HuH-7.5 (cell line): ENCODE measurements at places on chromosomes 1 and 21.

GRCh38 chr1:145740269-145740668, 21.0 kb downstream of the CD160 start:
- DNase-seq = no peak

- DNase-seq = peak; percentile 71
These were observed at the start of gene MCOLN2 for GRCh38 chr1:84996846-84997666. Gene MCOLN2 (minus strand): TSS chr1:84997113. CDS start chr1:84996872, 241 bp downstream.

DNA sequence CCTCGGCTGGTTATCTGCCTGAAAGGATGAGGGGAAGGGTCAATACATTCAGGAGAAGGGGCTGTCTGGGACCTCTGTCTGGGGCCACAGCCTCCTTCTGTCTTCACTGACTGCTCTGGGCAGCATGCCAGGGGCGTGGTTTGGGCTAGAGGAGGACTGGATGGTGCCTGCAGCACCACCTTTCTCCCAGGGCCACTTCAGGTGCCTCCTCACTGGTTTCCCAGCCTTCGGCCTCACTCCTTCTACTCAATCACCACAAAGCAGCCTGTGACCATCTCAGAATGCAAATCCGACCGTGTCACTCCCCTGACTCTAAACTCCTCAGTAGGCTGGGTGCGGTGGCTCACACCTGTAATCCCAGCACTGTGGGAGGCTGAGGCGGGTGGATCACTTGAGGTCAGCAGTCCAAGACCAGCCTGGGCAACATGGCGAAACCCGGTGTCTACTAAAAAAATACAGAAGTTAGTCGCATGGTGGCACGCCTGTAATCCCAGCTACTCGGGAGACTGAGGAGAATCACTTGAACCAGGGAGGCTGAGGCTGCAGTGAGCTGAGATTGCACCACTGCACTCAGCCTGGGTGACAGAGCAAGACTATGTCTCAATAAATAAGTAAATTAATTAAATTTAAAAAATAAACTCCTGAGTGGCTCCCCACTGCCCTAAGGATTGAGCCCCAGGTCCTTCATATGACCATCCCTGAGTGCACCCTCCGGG, 50.1 kb upstream of the ECE1 start:
- DNase-seq = no peak

DNA sequence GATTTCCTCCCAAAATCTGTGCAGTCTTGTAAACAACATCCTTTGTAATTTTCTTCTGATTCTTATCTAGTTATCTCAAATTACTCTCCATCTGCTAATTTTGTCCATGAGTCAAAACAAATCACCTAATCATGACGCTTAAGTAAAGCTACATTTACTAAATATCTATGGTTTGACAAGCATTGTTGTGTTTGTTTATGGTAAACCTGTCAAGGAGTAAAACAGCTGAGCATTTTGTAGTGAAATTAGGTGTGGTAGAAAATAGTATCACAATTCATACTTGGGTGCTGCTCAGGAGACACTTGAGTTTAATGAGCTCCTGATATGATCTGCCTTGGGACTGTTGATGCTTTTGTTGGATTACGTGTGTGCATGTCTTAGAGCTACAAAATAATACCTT, 11.6 kb downstream of the TIPRL start:
- no peak for DNase-seq

DNA sequence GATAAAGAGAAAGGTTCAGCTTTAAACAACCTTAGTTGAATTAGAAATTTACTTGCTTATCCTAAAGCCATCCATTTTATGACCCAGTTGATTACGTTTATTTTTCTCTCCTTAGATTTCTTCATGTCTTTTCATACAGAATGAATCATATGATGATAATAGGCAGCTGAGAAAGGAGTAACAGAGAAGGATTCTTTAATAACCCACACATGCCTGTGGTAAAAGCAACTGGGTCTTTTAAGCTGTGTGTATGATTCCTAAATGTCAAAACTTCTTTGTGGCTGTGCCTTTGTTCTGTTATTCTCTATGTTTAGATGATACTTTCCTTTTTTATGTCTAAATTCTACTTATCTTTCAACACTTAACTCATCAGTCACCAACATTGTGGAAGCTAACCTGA, 626.5 kb downstream of the NCAM2 start:
- DNase-seq = no peak
